ENCODE measurements at places on chromosomes 12 and 14.

DNA sequence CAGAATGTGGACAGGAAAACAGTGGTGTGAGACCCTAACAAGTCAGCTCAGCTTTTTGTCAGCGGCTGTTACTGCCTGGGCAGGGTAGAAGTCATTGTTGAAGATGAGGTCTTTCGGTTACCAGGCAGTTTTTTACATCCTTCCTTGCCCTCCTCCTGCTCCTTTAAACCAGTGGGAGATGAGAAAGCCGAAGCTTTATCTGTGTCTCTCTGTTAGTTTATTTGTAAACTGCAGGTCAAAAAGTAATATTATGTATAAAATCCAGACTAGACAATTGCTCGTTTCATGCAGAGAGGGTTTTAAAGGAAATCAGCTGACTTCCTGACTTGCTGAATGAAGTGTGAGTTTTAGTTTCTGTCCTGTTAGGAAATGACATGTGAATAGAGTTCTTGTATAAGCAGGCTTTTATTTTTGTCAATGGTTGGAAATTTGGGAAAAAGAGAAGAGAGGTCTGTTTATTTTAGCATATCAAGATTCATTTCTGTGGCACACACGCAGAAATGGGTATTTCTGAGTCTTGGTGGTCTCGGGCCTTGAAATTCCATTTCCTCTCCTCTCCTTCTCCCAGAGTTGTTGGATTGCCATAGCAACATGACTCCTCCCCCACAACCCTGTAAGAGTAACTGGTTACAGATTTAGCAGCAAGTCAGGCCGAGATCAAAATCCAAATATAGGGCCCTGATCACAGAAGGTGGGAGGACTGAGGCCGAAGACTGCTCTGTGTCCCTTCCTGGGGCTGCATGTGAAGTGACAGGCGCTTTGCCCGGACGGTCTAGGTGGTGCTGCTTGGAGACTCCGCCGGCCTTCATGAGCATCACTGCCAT, 60.8 kb downstream of the SAMD4A start:
- peak; percentile 48 for DNase-seq

GRCh38 chr12:122079532-122080081, 1.1 kb downstream of the MLXIP start:
- DNase-seq = no peak

- DNase-seq = no peak
Measured at GRCh38 chr12:10408842-10409241, 715 bp downstream of the KLRC4 start.

DNA sequence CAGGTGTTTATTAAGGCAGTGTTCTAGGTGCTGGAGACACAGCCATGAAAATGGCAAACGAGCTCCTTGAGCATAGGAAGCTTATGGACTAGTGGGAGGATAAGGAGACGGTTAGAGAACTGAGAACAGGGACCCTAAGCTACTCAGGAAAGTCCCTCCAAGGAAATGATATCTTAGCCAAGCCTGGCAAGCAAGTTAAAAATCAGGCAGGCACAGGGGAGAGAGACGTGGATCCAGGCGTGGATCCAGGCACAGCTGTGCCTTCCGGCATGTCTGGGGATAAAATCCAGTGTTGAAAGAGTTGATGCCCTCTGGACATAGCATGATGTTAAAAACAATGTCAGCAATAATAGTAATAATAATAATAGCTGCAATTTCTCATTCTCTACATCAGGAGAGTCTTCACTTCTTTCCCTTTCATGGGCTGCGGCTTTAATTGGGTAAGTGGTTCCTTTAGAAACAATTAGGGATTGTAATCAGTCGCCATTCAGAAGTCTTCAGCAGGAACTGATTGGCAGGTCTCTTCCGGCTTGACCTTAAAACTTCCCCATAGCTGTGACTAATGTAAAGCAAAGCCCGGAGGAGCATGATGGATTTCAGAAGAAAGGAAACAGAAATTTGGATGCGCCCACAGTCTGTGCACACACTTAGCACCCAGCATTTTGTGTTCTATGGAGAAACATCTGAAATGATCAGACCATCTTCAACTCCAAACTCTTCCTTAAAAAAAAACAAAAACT, 230.2 kb downstream of the SLC41A2 start:
- no peak for DNase-seq

DNA sequence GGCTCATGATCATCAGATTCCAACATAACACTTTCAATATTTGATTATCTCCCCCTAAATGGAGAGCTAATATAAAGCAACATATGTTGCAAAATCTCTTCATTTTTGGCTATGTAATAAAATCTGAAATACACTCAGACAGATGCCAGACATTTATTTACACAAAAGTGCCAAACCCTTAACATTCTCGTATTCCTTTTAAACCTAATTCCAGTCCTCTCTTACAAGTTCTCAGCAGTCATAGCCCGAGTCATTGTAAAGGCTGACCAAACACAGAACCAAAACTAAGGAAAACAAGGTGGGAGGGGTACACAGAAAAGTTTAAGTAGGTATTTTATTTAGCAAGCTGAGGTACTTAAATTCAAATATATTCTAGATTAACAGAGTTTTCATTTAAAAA, 81.4 kb downstream of the LRP6 start:
- DNase-seq = no peak

Data from left renal pelvis (tissue), 4 donors.